ENCODE measurements at places on chromosomes 13 and 19.

DNA sequence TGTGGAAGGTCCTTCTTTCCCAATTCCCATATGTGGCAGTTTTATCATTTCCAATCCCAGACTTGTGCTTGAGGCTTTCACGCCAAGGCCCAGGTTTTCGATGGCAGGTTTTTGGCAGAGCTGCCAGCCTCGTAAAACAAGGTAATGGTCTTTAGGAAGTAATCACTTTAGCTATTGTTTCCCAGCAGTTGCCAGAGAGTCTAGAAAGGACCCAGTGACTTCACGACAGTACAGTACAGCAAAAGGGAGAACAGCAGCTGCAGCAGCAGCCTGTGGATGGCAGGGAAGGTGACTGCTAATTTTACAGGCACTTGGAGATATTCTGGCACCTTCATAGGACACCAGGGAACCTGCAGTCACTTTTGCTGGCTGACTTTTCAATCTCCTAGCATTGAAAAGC lies 291.6 kb upstream of the MAB21L1 start:
- no peak for DNase-seq
- no peak overlapping the region for H3K27ac ChIP-seq
- H3K36me3 ChIP-seq = no peaks in the 10 kb centered on the region
- no peak overlapping the region for H3K4me3 ChIP-seq

GRCh38 chr13:51881296-51881695 lies 19.5 kb downstream of the CCDC70 start:
- H3K36me3 ChIP-seq = no peaks in the 10 kb centered on the region
- no peaks in the 10 kb centered on the region for H3K27me3 ChIP-seq
- no peaks in the 10 kb centered on the region for H3K4me1 ChIP-seq
- no peak for DNase-seq
- no peak overlapping the region for H3K4me3 ChIP-seq
- no peak overlapping the region for H3K27ac ChIP-seq

- no peaks in the 10 kb centered on the region for H3K27me3 ChIP-seq
- H3K36me3 ChIP-seq = no peaks in the 10 kb centered on the region
- no peak overlapping the region for H3K4me3 ChIP-seq
- no peak overlapping the region for H3K27ac ChIP-seq
- no peak for DNase-seq
- H3K4me1 ChIP-seq = no peaks in the 10 kb centered on the region
These were observed 81.4 kb upstream of the IRS2 start for GRCh38 chr13:109867766-109868165.

DNA sequence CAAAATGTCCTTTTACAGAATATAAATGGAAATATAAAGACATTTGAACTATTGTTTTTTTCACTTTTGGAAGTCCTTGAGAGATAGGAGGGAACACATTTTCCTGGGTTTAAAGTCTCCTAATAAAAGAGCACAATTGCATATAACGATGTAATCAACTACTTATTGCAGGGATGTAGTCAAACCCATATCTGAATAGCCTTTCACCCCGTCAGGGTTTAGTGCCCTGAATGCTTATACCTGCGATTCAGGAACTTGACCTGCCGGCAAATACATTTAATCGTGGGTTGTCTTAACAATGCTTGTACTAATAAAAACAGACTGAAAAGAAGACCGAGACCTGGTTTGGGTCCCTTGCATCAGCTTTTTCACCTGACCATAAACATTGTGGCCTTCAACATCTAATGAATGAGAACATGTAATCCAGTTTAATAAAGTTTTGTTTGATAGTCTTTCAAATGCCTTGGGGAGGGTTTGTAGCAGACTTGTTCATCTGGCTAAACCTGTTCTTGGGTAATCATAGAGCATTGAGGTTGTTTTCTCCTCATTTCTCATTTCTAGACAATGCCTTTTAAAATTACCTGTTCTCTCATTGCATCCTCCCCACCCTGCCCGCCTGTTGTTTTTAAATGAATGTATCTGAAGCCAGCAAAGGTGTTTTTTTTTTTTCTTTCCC lies 7.0 kb downstream of the KLF5 start:
- peaks cover 6% of the 10 kb centered on the region for H3K4me1 ChIP-seq
- no peak overlapping the region for H3K4me3 ChIP-seq
- DNase-seq = peak; percentile 18
- no peaks in the 10 kb centered on the region for H3K27me3 ChIP-seq
- H3K36me3 ChIP-seq = no peaks in the 10 kb centered on the region

DNA sequence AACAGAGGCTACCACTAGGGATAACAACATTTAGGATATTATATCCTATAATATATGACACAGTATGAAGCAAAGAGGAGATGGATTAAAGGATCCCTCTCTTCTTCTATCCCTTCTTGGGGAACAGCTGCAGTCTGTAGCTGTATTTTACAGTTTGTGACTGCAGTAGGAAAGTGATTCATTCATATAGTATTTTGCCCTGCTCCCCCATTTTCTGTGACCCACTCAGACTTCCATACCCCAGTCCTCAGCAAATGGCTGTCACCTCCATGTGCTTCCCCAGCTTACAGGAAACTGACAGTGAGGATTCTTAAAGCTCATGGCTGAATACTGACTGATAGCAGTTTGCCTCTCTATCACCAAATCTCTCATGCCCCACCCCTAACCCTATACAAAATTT lies 27.5 kb downstream of the MICU2 start:
- no peak overlapping the region for H3K4me3 ChIP-seq
- peaks cover 2% of the 10 kb centered on the region for H3K4me1 ChIP-seq
- no peak overlapping the region for H3K27ac ChIP-seq
- no peaks in the 10 kb centered on the region for H3K36me3 ChIP-seq

DNA sequence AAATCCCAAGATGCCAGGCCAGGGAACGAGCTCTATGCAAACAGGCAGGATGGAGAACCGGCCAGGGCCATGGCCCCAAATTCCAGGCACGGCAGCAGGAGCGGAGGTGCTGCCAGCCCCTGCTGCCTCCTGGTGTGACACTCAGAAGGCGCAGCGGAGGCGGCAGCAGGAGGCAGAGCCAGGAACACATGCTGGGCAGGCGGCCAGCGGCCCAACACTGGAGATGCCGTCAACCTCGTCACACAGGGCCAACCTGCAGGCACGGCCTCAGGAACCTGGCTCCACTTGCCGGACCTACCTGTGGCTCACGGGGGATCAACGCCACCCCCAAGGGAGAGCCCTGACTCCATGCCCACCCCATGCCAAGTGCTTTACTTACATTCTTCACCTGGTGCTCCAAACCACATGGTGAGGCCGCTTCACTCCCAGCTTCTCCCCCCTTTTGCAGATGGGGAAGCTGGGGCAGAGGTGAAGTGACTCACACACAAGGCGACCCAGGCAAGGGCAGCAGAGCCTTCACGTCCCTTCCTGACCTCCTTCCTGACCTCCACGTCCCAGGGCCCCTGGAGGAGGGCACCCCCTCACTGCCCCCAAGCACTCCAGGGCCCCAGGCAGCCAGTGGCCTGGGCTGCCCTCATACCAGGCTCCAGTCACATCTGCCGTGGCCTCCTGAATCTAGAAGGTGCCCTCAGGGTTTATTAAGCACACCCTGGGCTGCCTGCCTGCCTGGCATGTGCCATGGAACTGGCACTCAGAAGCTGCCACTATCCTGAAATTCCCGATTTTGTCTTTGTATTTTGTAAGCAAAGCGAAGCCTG lies 43.5 kb downstream of the GGACT start:
- H3K36me3 ChIP-seq = no peaks in the 10 kb centered on the region
- no peaks in the 10 kb centered on the region for H3K27me3 ChIP-seq
- DNase-seq = no peak
- H3K27ac ChIP-seq = no peak overlapping the region
- H3K4me3 ChIP-seq = no peak overlapping the region

GRCh38 chr19:5396096-5396939 lies 55.7 kb upstream of the PTPRS start:
- no peaks in the 10 kb centered on the region for H3K36me3 ChIP-seq
- H3K4me1 ChIP-seq = no peaks in the 10 kb centered on the region
- H3K27me3 ChIP-seq = no peaks in the 10 kb centered on the region
- no peak for DNase-seq
- no peak overlapping the region for H3K27ac ChIP-seq

DNA sequence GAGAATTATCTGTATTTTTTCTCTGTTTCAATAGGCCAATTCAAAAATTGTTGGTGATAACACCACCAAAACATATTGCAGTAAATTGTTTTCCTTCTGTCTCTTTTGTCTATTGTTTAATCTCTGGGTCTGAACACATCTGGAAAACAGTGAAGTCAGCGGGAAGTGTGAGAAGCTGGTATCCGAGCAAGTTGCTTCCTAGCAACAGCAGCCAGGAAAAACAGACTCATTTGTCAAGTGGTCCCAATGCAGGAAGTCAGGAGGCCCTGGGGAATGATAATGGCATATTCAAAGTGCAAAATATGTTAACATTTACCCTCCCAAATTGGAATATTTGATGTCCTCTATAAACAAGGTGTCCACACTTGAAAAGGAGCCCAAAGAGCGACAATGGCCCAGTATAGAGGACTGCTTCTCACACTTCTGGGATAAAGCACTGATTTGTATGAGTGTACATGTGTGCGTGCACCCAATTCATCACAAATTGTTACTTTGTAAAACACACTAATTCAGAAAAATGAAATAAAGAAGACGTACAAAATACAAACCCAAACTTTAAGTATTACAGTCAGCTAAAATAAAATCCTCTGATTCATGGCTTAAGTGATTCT lies 515.0 kb downstream of the TBC1D4 start:
- H3K36me3 ChIP-seq = no peaks in the 10 kb centered on the region
- H3K27ac ChIP-seq = no peak overlapping the region
- peak; percentile 47 for DNase-seq

- DNase-seq = no peak
- H3K27ac ChIP-seq = no peak overlapping the region
- H3K4me1 ChIP-seq = peaks cover 3% of the 10 kb centered on the region
These were observed 260.4 kb upstream of the MIR17HG start for GRCh38 chr13:91086936-91087716.

DNA sequence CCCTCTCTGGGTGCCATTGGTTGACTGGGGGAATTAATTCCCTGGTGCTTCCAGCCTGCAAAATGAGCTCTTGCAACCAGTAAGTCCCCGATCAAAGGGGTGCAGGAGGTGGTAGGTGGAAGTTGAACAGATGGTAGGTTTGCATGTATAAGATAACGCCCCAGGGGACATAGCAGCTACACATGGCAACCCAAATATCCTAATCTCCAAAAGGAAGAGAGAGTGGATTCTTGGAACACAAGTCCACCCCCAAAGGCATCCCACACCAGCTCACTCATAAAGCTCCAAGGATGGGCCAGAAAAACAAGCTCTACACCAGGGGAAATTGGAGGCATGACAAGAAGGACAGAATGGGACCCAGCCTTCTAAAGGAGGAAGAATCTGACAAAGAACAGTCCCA lies 4.8 kb downstream of the CD209 start:
- H3K4me3 ChIP-seq = no peak overlapping the region
- no peak overlapping the region for H3K27ac ChIP-seq
- DNase-seq = no peak
- H3K27me3 ChIP-seq = no peaks in the 10 kb centered on the region
- no peaks in the 10 kb centered on the region for H3K36me3 ChIP-seq

DNA sequence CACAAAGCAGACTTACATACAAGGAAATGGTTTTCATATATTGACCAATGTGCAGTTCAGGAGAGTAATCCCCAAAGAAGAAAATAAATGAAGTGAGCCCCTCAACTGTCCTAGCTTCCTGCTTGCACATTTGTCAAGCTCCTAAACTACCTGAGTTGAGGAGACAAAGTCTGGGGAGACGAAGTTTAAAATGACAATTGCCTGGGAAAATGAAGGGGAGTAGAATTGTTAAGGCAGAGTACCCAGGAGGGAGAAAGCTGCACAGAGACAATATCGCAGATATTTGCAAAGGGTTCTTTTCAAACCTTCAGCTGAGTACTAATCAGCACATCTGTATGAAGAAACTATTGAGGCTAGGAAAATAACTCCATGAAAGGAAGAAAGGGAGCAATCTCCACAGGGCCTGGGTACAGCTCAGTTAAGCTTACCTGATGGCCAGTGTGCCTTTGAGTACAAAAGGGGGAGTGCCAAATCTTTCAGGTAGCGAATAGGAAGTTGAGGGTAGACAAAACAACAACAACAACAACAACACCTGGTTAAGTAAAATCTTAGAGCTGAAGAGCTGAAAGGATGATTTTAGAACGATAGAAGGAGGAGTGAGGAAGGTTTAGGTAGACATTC lies 1700.1 kb upstream of the PRR20A start:
- H3K27me3 ChIP-seq = no peaks in the 10 kb centered on the region
- DNase-seq = no peak
- H3K4me3 ChIP-seq = no peak overlapping the region
- no peak overlapping the region for H3K27ac ChIP-seq

- DNase-seq = no peak
- no peak overlapping the region for H3K4me3 ChIP-seq
- H3K27me3 ChIP-seq = no peaks in the 10 kb centered on the region
- H3K36me3 ChIP-seq = no peaks in the 10 kb centered on the region
- H3K4me1 ChIP-seq = peaks cover 2% of the 10 kb centered on the region
These were observed 342.6 kb upstream of the KLF12 start for GRCh38 chr13:74476788-74477187.

GRCh38 chr19:32519023-32519422 lies 62.0 kb upstream of the PDCD5 start:
- no peaks in the 10 kb centered on the region for H3K4me1 ChIP-seq
- H3K4me3 ChIP-seq = no peak overlapping the region
- no peak overlapping the region for H3K27ac ChIP-seq
- DNase-seq = no peak
- no peaks in the 10 kb centered on the region for H3K27me3 ChIP-seq

DNA sequence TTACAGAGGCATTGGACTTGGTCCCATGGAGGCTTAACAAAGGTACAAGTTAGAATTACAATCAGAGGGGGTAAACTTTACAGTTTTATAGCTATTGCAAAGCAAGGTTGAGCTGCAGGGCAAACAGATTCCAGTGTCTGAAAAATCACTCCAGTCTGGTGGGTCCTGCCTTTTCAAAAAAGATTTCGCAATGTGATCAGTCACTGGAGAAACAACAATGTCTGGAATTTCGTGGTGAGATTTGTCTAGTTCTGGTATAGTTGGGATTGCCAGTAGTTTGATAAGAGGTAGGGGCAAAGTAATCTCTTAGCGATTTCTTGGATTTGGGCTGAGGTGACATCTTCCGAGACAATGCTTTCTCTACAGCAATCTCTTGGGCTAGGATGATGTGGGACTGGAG lies 1198.2 kb upstream of the PCDH9 start:
- no peaks in the 10 kb centered on the region for H3K27me3 ChIP-seq
- no peak overlapping the region for H3K4me3 ChIP-seq
- H3K36me3 ChIP-seq = no peaks in the 10 kb centered on the region
- H3K4me1 ChIP-seq = no peaks in the 10 kb centered on the region
- no peak for DNase-seq

DNA sequence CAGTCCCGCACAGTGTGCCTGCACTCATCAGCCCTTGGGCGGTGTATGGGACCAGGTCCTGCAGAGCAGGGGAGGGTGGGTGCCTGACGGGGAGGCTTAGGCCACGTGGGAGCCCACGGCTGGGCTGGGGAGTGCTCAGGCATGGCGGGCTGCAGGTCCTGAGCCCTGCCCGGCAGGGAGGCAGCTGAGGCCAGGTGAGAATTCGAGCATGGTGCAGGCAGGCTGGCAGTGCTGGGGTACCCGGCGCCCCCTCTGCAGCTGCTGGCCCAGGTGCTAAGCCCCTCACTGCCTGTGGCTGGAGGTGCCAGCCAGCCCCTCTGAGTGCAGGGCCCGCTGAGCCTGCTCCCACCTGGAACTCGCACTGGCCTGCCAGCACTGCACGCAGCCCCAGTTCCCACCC lies 630.9 kb upstream of the PCDH20 start:
- H3K4me3 ChIP-seq = no peak overlapping the region
- DNase-seq = no peak
- no peaks in the 10 kb centered on the region for H3K27me3 ChIP-seq
- H3K4me1 ChIP-seq = no peaks in the 10 kb centered on the region
- H3K36me3 ChIP-seq = no peaks in the 10 kb centered on the region

GRCh38 chr13:102863590-102863989 lies 17.8 kb downstream of the ERCC5 start:
- no peak overlapping the region for H3K4me3 ChIP-seq
- H3K36me3 ChIP-seq = peaks cover 5% of the 10 kb centered on the region
- H3K27me3 ChIP-seq = no peaks in the 10 kb centered on the region
- H3K27ac ChIP-seq = no peak overlapping the region
- no peak for DNase-seq

Data from mesendoderm (in vitro differentiated cells).